NCI-H446 (cell line): ENCODE measurements at places on chromosomes 7 and 10.

GRCh38 chr7:101265622-101266516, 21.0 kb upstream of the FIS1 start:
- no peak for DNase-seq

DNA sequence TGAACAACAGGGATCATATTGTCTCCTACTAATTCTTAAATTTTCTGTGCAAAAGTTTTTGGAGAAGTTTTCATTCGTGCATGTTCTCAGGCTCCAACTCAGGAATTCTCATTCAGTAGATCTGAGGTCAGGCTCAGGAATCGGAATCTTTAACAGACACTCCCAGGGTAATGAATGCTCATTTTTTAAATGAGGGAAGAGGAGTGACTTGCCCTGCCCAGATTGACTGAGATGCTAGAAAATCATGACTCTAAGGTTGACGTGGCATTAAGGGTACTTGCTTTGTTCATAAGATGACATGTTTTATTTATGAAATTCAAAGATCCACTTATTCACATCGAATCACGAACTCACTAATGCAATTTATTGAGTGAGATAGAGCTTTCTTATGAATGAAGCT, 196.6 kb upstream of the NPVF start:
- no peak for DNase-seq

GRCh38 chr7:44769776-44770294, 21.2 kb downstream of the ZMIZ2 start:
- no peak for DNase-seq

DNA sequence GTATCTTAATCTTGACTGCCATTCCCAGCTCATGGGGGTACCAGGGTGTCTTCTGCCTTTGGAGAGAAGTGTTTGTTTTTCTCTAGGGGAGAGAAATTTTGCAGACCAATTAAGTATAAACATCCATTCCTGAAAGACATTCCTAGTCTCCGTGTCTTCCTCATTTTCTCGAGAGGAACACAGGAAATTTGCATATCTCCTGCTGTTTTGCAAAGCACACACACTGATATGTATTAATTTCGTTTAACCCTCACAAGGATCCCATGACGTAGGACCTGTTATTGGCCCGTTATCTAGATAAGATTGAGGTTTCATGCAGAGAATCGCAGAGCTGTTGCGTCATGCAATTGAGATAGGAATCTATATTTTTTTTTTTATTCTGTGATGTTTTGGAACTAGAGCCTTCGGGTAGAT, 944 bp downstream of the RHBDD2 start:
- DNase-seq: no peak

GRCh38 chr7:30925117-30925516, 13.5 kb downstream of the AQP1 start:
- DNase-seq: no peak

DNA sequence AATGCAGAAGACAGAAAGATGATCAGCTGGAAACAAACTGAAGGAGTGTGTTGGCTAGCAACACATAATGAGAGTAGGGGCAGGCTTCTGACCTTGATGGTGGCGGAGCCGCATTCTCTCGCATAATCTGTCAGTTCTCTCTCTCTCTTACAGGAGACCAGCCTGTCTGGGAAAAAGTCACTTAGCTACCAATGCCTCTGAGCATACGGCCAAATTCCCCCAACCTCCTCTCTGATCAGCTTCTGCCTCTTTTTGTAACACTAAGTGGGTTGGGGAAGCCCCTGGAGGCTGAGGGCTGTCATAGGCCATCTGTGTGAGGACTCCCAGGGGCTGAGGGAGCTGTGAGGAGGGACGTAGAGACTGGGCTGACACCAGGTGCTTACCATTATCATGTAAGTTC, 104.6 kb downstream of the HIPK2 start:
- DNase-seq: no peak
